ENCODE measurements at places on chromosomes 7 and 10. TPM values are rescaled to one million over a fixed set of nuclear protein-coding genes. Genes with fewer than 3 reads are reported as not detected.
A peak's percentile ranks its signal among the peaks of the same experiment; 100 is the strongest.

Gene TMEM236
- 0.66 TPM for total RNA-seq

Gene ZNF117
- total RNA-seq, result 3.2 TPM

- no peak for DNase-seq
Observed at GRCh38 chr10:105347487-105347886, 706.4 kb downstream of the SORCS3 start.

DNA sequence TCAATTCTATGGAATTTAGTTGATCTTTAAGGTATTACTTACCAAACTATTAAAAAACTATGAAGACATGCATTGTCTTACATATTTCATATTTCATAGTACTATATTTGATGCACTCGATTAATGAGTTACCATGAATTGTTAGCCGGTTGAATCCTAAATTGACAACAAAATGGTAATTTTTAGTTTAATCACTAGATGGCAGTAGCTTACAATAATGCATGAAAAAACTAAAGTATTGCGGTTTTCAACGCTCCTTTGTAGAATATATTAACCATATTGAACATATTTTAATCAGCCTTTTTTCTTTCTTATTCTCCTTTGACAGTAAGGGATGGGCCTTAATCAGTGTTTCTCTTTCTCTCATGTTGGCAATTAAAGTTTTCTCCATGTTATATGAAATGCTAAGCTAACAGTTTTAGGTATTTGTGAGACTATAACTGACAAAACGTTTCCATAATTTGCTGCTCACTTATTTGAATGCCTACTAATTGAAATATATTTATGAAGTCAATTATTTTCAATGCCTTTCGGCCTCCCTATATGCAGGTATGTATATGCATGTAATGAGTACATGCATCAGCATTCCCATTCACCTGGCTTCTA is 48.5 kb upstream of the ARL4A start:
- DNase-seq, result no peak

DNA sequence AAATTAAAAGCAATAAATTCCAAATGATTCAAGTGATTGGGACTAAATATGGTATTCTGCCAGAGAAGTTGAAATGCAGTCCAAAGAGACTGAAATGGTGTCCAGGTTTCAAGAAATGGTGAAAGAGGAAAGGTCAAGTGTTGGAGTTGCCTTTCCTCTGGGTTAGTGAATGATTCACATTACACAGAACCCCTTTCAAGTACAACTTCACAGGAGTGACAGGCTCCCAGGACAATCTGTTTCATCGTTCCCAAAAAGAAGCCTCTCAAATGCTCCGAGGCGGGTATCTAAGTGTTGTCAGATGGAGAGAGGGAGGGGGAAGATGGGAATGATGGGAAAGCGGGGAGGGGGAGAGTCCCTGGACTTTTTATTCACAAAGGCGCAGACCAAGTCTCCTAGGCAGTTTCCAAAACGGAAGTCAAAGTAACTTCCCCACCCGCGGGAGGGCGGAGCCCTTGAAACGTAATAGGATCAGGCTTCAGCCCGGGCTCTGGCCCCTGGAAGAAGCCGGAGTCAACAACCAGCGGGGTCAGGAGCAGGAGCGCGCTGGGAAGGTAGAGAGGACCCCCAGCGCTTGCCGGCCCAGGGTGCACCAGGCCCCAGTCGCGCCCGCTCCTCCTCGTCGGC is 754 bp downstream of the SLC25A13 start:
- DNase-seq, result peak; percentile 88

GRCh38 chr10:117938104-117938503 is 108.6 kb downstream of the RAB11FIP2 start:
- no peak for DNase-seq

DNA sequence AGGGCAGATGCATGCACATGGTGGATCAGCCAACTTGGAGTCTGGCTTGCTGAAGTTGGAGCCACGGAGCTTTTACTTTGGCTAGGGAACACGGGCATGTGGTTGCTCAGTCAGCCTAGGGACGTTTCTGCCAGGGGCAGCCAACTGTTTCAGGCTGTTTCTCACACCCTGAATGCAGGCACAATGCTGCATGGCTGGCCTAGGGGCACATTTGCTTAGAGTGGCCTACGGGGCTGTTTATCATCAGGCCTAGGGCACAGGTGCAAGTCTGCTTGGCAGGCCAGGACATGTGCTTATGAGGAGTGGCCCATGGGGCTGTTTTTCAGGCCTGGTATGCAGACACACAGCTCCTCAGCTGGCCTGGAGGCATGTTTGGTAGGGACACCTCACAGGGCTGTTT is 107.4 kb downstream of the GSAP start:
- no peak for DNase-seq

- no peak for DNase-seq
Observed at GRCh38 chr10:121187391-121187790, 336.2 kb downstream of the WDR11 start.

DNA sequence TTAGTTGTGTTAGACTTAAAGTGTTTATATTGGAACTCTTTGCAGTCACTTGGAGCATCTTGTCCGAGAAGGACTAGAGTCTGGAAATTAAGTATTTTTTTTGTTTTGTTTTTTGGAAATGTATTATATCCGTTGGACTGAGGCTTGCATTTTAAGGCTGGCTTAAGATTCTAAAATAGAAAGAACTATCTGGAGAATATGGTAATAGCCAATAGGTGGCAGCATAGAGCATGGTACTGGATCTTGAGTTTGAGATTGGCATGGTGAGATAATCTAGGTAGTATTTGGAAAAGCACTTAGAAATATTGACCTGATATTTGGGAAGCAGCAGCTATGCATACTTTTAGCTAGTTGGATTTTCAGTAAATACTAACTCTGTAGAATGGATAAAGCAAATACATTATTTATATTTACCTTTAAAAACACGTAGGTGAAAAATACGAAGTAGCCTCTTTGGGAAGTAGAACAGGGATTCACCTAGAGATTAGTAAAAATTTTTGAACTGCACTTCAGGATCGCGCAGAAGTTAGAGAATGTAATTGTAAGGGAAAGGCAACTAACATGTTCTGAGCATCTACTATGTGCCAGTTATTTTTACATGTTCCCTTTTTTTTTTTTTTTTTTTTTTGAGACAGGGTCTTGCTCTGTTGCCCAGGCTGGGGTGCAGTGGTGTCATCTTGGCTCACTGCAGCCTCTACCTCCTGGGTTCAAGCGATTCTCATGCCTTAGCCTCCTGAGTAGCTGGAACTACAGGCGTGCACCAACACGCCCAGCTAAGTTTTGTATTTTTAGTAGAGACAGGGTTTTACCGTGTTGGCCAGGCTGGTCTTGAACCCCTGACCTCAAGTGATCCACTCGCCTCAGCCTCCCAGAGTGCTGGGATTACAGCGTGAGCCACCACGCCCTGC is 78.6 kb downstream of the LCOR start:
- DNase-seq, result no peak

- DNase-seq, result no peak
Observed at GRCh38 chr10:75089634-75090033, 21.8 kb upstream of the SAMD8 start.

DNA sequence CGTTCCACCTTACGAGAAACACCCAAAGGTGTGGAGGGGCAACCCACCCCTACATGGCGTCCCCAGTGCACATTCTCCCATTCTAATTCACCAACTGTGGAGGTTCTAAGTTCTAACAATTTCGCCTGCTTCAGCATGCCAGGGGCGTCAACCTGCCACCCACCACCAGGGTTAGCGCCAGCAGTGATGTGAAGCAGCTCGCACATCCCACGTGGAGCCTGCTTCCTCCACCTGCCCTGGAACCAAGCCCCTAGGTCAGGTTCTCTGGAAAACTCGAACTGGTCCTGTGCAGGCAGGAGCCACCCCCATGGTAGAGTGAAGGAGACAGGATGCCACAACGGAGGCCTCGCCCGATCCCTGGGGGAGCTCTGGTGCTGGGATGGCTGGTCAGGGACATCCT is 33.3 kb upstream of the FXYD4 start:
- DNase-seq, result no peak

Gene GCK
- total RNA-seq, result 0.49 TPM

- no peak for DNase-seq
Observed at GRCh38 chr10:1551636-1552338, 185.5 kb downstream of the ADARB2 start.

Gene AUTS2
- 10.5 TPM for total RNA-seq

- no peak for DNase-seq
Observed at GRCh38 chr7:140322759-140323158, 75.6 kb downstream of the SLC37A3 start.

- no peak for DNase-seq
Observed at GRCh38 chr10:89029181-89029580, 38.6 kb downstream of the FAS start.

GRCh38 chr10:89521368-89521767 is 14.0 kb downstream of the SLC16A12 start:
- no peak for DNase-seq

GRCh38 chr10:33746836-33747268 is 412.4 kb upstream of the NRP1 start:
- DNase-seq, result no peak

Gene KIF11
- total RNA-seq, result 0.96 TPM

GRCh38 chr7:91293136-91293535 is 28.9 kb downstream of the FZD1 start:
- no peak for DNase-seq

DNA sequence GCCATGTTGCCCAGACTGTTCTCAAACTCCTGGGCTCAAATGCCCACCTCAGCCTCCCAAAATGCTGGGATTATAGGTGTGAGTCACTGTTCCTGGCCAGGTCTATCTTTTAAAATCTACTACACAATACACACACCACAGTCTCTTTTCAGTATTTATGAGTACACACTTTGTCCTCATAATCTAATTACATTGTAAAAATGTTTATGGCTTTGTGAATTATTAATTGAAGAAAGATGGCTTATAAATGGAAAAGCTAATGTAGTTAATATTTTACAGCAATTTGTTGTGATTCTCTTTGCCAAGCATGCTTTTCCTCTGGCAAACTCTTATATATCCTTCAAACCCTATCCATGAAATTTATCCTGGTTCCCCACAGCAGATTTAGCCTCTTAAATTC is 22.0 kb downstream of the LAMB4 start:
- no peak for DNase-seq

DNA sequence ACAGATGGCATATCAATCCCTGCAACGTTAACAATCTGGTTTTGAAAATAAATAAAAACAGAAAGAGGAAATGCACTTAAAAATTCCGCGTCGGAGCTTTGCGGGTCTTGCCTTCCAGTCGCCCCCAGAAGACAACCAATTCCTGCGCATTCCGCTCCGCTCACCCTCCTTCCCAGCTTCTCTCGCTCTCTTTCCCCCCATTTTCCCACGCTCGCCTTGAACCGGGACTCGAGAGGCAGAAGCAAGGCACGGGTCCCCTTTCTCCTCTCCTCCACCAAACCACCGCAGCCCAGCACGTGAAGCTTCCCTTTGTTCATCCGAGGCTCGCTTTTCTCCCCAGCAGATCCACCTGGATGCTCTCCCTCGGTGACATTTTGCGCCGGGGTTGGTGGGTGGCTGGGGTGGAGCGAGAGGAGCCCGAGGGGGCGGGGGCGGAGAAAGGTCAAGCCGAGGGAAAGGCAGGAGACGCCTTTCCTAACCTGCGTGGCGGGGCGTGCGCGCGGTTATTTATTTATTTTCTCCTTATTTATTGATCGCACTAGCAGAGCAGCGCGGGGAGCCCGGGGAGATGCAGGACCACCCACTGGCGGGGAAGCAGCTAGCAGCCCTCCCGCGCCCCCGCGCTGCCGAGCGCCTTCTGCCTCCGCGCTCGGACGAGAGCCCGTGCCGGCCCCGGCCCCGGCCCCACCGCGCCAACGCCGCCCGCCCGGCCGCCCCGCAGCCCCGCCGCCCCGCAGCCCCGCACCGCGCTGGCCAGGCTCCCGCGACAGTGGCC is at the start of gene KCND2:
Gene KCND2 (plus strand): TSS at position 475 of the 775 bp plus-strand sequence.
- DNase-seq, result peak; percentile 13

Gene HOGA1
- 47.1 TPM for total RNA-seq

Gene TWIST1
- total RNA-seq, result 1.3 TPM

GRCh38 chr7:64618785-64619456 is 47.0 kb upstream of the ZNF107 start:
- DNase-seq, result no peak

DNA sequence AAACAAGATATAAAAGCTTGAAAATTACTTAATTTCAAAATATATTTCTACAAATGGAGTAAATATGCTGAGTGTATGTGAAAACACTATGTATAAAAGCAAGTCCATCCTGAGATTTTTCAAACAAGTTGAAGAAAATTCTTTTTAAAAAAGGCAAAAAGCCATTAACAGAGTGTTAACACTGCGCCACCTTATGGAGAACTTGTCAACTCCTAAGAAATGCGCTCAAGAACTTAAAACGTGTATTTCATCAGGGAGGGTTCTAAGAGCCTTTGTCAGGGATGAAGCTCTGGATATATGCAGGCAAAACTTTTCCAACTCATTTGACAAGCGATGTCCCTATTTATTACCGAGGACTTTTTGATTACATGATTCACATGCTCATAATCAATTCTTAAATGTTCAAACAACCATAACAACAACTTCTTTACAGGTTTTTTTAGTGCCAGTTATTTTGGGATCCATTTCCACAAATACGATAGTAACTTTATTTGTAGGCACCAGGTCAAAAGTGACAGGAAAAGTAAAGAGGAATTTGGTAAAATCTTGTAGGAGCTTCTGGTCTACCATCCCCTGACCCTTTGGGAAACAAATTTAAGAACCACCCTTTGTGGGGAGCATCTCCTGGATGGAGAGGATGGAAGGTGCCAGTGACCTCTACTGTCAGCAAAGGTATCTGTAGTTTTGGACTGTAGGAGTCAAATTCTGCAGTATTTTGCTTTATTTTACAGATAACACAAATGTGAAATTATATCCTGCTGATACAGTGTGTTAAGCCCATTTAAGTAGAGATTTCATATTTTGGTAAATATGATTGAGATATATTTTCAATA is 23.2 kb downstream of the CALCR start:
- no peak for DNase-seq

DNA sequence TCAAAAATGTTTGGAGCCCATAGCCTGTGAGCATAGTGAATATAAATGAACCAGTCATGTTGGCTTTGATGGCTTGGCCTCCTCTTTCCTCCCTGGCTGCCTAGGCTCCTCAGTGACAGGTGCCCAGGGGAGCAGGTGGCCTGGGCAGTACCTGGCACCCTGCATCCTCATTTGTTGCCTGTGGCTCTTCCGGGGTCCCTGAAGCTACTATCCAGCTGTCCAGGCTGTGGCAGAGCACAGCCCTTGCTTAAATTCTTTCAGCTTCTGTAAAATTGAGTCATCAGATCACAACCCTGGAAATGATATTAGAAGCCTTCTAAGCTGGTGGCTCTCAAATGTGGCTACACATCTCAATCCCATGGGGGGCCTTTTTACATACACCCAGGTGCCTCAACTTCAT is 525.4 kb downstream of the GALNT17 start:
- no peak for DNase-seq
